ENCODE measurements at places on chromosomes 1 and 21.

DNA sequence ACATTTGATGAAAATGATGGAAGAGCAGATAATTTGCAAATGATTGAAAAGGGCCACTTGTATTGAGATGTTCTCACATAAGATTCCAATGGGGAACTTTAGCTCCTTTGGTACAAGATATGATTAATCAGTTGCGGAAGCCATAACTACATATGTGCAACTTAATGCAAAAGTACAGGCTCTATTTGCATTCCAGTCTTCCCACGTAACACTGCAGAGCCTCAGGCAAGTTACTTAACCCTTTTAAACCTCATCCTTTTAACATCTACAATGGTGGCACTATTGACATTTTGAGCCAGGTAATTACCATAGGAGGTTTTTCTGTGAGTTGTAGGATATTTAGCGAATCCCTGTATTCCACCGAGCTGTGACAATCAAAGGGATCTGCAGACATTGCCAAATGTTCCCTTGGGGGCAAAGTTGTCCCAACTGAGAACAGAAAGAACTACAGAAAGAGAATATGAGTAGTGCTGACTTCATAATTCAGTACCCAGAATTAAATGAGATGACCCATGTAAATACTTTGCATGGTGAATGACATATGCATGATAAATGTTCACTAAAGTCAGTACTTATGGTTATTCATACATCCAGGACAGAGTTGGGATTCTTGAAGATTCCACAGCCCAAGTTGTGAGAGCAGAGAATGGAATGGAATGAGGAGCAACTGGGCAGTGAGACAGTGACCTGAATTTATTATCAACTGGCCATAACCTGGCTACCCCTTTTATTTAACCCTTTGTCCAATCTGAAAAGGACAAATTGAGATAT is 62.6 kb downstream of the SPAG17 start:
- no peak for DNase-seq

DNA sequence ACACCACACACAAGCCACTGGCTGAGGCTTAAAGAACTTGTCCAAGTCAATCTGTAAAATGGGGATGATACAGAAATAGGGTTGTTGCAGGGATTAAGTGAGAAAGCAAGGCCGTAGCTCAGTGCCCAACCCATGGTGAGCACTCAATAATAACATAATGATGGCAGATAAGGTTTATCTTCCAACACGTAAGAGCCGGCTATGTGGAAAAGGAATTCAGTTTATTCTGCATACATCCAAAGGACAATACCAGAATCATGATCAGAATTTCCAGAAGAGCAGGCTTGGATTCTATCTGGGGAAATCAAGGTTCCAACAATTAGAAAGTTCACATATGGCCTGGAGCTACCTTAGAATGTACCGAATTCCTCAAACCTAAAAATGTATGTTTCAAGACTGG is 4.6 kb downstream of the TMPRSS2 start:
- DNase-seq = no peak

- peak; percentile 43 for DNase-seq
Observed at GRCh38 chr1:35573198-35574124, at the start of gene TFAP2E. TSS of gene TFAP2E (plus strand) at chr1:35573314. CDS start at chr1:35573578, 264 bp downstream.

DNA sequence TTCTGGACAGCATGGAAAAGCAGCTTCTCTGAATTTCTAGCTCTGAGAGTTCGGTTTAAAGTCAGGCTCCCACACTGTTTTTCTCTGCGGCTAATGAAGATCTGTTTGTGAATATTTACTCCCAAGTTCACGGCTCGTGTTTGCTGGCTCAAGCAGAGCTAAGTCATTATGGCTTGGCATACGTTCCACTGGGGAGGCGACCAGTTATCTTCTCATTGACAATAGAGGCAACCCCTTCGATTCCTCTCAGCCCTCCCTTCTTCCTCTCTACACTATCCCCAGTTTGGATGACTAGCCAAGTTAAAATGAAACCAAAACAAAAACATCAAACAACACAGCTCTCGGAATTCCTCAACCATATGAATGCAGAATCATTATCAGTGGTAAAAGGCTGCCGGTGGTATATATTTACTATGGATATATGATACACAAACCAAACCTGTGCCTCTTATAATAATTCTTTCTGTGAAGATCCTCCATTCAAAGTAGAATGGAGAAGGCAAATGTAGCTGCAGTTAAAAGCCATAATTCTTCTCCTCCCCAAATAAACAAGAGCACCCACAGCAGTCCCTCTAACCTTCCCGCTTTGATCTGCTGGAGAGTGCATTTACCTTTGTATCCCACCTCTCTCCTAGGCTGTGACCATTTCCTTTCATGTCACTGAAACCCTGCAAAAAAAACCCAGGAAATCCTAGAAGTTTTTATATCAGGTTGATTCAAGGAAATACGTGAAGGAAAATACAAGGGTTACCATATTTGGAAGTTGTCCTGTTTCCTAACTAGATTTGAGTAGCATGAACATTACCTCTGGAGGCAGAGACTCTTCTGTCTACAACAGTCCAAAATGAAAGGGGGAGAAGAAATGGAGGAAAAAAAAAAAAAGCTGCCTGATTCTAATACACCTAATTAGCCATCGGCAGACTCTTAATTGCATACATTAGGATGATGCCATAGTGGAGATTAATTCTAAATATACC is 108.3 kb upstream of the USH2A start:
- DNase-seq = peak; percentile 32

DNA sequence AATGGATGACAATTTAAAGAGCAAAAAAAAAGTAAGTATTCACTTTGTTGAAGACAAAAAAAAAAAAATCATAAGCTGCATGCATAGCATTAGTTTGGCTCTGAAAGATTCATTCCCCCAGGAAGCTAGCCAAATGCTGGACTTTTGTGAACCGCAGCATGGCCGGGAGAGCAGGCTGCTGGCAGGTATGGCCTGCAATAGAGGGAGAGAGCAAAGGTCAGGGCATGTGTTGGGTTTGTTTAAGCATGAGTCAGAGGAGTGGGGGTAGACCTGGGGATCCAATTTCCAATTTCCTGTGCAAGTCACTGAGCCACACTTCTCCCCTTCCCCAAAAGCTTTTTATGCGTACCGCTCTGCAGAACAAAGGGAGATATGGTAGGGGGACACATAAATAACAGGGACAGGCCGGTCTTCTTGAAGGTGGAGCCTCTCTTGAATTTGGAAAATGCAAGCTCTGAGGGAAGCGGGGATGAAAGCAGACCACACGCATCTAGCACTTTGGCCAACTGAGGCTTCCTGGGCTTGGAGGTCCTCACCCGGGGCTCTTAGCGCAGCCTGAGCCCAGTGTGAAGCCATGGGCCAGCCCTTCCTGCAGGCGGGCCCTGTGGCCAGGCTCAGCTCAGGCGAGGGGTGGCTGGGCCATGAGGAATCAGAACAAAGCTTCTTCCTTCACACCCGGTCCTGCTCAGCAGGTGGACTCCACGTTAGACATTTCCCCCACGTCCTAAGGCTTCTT is 171.1 kb downstream of the TOMM20 start:
- peak; percentile 65 for DNase-seq

GRCh38 chr1:158992787-158993312 is 16.9 kb upstream of the IFI16 start:
- DNase-seq = no peak

DNA sequence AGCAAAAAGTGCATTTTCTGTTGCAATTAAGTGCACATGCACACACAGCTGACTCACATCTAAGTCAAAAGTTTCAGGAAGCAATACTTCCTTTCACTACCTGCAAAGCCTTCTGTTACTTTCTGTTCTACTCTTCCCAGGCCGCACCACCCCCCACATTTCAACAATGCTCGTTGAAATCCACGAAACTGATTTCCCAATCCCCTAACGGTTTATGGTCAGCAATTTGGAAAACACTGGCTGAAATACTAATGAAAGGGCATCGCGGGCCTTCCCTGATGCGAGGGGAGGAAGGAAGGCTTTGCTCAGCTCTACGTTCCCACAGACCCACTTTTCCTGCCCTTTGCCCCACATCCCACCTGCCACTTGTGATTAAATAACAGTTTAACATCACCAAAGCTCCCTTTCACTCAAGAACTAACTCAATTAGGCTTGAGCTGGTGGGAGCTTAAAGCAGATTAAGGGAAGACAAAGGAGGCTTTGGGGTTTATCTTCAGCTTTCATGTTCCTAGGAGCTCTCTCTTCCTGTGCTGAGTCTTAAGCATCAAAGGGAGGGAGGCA is 243.2 kb upstream of the RAB4A start:
- peak; percentile 24 for DNase-seq

DNA sequence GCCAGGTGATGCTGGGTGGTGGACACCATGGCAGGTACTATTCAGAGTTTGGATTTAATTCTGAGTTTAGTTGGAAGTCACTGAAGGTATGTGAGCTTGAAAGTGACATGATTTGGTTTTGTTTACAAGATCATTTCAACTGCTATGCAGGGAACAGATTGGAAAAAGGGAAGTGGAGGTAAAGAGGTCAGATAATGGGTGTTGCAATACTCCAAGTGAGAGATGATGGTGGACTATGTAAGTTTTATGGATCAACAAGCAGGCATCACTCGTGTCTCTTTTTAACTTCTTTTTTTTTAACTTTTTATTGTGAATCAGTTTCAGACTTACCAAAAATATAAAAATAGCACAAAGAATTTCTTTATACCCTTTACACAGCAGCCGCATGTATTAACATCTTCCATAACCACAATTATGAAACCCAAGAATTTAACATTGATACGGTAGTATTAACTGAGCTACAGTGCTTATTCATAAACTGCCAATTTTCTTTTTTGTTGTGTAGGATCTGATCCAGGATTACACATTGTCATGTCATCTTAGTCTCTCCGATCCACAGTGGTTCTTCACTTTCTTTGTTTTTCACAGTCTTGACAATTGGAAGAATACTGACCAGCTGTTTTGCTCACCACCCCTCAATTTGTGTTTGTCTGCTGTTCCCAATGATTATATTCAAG is 24.9 kb upstream of the NHLH2 start:
- no peak for DNase-seq

- DNase-seq = no peak
Observed at GRCh38 chr1:3061566-3061965, 7.4 kb upstream of the PRDM16 start.

- no peak for DNase-seq
Observed at GRCh38 chr1:53279296-53280200, 41.2 kb upstream of the MAGOH start.

DNA sequence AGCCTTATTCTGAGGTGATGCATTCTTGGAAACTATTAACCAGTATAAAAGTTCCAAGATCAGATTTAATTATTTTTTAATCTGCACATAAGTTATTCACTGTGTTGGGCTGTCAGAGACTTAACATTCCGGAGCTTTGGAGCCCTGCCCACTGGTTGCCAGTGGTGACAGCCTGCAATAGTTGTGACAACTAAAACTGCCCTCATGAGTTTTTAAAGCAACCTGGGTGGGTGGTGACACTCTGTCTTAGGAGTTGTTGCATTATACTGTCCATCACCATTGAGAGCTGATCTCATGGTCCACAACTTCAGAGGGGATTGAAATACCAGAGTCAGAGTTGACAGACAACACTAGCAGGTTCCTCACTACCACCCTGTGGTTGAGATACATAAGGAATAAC is 653.9 kb upstream of the USP24 start:
- DNase-seq = peak; percentile 35

DNA sequence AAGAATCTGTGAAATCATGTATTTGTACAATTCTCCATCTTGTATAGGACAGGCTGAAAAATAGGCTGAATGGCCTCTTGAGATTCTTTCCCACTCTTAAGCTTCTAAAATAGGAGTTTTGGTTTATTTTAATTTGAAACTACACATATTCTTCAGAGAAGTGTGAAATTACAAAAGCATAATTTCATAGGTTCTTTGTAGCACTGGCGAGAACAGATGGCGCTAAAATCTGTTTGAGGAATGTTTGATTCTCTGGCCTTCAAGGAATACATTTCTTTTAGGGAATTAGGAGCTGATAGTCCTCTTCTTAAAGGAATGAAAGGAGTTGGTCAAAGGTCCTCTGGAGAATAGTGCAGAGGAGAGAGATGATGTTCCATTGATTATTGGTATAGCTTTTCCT is 44.9 kb downstream of the CC2D1B start:
- no peak for DNase-seq

DNA sequence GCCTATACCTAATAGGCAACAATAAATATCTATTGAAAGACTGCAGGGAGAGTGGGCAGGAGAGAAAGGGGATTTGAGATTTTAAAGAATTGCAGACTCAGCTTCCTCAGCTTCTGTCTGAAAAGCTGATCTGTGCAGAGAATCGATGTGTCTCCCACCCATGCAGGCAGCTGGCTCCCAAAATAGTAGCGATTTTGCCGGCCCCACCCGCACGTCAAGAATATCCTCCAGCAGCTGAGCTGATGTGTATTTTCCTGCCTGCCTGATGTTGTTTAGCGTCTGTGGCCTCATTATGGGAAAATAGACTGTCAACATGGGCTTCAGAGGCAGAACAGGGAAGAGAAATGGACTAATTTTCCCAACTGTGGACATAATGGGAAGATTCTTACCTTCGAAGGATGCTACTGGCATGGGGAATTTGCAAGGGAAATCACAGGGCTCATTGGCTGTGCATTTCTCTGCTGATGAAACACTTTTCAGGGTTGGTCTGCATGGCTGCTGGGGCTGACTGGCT is 699.8 kb downstream of the PTPRU start:
- no peak for DNase-seq

- DNase-seq = no peak
Observed at GRCh38 chr1:31373897-31374486, 1.1 kb upstream of the FABP3 start.

DNA sequence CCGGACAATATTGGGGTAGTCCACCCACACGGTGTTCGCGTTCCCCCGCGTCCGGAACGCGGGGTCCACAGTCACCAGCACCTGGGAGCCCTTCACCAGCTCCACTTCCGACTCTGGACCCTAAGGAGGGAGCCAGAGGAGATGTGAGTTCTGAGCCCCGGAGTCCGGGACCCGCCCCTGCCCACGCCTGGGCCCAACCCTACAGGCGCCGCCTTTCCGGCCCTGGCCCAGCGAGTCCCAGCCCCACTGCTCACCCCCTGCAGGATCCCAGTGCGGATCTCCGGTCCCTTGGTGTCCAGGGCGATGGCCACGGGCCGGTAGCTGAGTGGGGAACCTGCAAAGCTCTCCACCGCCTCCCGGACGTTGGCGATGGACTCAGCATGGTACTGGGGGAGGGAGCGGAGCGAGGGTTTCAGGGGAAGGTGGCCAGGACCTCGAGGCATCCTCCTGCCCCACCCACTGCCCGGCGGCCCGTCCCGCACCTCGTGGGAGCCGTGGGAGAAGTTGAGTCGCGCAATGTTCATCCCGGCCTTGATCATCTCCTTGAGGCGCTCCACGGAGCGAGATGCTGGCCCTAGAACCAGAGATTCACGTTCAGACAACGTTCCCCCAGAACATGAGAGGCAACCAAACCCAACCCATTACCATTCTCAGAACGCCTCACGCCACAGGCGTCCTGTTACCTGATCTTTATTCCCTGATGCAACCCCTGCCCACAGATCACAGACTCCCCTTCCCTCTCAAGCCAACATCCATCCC is 5.9 kb downstream of the PKLR start:
- no peak for DNase-seq

GRCh38 chr1:1208713-1209433 is 2.5 kb upstream of the TNFRSF18 start:
- DNase-seq = no peak

GRCh38 chr1:78322928-78323680 is 167.7 kb upstream of the PTGFR start:
- no peak for DNase-seq
